ENCODE measurements at places on chromosomes 2 and 18.

DNA sequence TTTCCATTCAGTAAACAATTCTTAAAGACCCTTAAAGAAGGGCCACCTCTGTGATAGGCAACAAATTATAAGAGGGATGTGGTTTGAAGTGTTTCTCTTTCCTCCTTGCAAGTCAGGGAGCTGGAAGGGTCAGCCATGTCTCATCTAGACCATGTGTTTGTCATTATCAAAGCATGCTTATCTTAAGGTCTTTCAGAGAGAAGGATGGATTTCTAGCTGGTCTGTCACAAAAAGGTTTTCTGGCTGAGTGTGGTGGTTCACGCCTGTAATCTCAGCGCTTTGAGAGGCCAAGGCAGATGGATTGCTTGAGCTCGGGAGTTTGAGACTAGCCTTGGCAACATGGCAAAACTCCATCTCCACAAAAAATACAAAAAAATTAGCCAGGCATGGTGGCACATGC, 59.2 kb upstream of the PEX13 start:
- no peak for DNase-seq

- no peak for DNase-seq
These were observed 87.5 kb upstream of the MSH2 start for GRCh38 chr2:47315475-47315874.

DNA sequence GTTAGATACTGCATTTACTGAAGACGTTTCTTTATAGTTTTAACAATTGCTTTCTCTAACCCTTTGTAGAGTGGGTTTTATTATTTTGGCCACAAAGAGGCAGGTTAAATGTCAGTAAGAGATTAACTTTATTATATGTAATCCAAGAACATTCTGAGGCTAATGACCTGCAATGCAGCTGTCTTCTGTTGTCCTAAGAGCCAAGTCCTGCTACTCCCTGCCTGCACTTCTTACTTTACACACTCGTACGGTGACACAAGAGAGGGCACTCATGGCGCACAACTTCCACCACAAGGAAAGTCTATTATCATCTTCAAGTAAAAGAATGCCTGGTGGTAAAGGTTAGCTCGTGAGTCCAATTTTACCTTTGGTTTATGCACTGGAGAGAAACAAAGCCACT, 471.0 kb upstream of the HNMT start:
- no peak for DNase-seq

DNA sequence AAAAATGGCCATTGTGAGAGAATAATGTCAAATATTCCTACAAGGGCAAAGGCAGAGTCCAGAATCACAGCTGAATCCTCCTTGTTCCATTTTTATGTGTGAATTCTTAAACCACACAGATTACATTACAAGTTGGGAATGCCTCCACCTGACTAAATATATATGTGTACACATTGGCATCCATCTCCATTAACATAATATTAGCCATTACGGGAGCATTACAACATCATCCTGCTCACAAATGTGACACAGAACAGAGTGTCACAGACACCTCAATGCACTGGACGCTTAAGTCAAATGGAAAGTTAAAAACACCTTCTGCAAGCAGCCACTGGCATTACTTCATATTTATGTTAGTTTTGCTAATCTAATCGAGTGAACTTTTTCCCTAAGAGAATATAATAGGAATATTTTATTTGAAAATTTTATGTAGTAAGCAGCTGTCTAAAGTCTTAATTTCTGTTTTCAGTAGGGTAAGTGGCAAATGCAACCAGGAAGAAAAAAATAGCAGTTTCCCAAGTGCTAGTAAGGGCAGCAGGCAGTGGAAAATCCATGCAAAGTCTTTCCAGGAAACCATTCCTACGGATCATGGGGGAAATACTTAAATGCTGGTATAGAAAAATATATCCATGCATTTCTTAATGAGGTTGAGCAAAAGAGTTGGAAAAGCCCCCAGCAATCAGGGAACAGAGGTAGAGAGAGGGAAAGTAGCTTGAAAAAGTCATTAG, 255.6 kb downstream of the OSR1 start:
- no peak for DNase-seq

Data from frontal cortex (tissue), 4 donors.